ENCODE measurements at places on chromosomes 7 and 10.

DNA sequence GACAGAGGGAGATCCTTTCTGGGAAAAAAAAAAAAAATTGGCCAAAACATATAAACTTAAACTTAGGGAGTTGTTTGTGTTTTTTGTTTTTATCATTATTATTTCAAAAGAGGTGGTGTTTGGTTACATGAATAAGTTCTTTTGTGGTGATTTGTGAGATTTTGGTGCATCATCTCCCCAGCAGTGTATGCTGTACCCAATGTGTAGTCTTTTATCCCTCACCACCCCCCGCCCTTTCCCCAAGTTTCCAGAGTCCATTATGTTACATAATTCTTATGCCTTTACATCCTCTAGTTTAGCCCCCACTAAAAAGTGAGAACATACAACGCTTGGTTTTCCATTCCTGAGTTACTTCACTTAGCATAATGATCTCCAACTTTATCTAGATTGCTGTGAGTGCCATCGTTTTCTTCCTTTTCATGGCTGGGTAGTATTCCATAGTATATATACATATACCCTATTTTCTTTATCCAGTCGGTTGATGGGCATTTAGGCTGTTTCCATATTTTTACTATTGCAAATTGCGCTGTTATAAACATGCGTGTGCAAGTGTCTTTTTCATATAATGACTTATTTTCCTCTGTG is 148.1 kb upstream of the ZNF92 start:
- no peak for DNase-seq

DNA sequence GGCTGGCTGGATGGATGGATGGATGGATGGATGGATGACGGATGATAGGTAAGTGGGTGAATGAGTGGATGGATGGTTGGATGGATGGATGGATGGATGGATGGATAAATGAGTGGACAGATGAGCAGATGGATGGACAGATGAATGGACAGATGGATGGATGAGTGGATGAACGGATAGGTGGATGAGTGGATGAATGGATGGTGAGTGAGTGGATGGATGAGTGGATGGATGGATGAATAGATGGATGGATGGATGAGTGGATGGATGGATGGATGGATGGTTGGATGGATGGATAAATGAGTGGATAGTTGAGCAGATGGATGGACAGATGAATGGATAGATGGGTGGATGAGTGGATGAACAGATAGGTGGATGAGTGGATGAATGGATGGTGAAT is 340.7 kb upstream of the AUTS2 start:
- no peak for DNase-seq

DNA sequence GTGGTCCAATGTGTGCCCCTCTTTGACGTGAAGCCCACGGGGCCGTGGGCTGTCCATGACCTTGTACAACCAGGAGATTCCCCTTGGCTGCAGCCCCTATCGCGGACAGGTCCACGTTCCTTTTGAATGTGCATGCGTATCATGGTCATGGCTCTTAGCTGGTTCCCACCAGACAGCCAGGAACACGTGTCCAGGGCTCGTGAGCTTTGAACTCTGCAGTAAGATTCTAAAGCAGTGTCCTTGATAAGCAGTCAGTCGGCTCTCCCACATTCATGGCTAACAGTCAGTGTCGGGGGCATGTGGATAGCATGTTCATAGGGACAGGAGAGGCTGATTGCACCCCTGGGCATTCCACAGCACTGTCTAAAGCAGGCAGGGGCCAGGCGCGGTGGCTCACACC is 75.9 kb upstream of the SH2B2 start:
- no peak for DNase-seq

DNA sequence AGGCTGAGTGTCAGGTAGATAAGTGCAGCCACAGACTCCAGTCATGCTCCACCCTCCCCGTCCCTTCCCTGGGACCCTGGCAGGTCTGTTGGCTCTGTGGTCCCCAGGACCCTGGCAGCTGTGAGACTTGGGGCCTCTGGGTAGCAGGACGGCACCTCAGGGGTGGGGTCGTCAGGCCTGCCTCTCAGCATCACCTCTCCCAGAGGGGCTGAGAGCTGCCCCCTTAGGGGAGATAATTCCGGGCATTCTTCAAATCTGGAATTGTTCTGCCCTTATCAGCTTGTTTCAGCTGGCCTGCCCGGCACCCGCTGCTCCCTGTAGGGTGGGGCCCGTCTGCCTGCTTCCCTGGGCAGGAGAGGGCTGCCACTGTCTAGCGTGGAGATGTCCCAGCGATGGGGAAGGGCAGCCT is 23.3 kb downstream of the PODXL start:
- no peak for DNase-seq

DNA sequence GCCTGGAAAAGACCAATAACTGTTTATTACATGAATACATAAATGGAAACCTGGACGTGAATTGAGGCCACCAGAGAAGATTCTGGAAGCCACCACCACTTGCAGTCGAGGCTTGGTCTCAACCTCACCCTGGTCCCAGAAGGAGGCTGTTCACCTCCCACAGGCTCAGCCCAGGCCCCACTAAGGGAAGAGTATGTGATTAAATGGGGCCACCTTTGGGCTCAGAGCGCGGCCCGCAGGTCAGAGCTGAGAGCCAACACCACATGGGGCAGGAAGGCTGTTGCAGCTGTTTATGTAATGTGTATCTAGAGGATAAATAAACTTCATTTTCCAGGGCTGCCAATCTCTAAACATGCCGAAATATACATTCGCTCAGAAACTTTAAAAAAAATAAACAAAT is 17.6 kb upstream of the FGFR2 start:
- no peak for DNase-seq

DNA sequence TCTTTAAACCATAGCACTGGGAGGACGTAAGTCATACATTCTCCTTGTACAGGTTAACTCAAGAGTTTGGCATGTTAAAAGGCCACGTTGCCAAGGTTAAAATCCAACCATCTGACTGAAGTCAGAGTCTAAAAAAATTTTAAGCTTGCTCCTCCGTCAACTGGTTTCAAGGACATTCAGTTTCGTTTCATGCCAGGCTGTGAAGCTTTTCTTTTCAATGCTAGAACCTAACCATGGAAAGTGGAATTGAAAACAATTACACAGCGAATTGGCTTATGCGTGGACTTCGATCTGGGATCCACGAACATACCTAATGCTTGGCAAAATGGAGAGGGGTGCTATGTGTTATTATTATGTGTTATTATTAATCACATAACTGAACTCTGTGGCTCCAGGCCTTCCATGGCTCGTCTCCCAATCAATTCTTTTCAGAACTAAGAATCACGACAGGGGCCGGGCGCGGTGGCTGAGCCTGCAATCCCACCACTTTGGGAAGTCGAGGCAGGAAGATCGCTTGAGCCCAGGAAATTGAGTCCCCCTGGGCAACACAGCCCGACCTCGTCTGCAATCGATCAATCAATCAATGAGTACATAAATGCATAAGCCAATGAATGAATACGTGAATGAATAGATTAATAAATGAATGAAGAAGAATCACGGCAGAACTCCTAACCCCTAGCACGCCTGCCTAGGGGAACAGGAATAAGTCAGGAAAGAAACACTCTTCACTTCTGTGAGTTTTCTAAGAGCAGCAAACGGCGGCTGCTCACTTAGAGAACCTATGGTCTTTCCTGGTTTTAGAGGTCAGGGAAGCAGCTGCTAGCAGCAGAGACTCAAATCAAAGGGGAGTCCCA is 733 bp upstream of the ARL5B start:
- no peak for DNase-seq

DNA sequence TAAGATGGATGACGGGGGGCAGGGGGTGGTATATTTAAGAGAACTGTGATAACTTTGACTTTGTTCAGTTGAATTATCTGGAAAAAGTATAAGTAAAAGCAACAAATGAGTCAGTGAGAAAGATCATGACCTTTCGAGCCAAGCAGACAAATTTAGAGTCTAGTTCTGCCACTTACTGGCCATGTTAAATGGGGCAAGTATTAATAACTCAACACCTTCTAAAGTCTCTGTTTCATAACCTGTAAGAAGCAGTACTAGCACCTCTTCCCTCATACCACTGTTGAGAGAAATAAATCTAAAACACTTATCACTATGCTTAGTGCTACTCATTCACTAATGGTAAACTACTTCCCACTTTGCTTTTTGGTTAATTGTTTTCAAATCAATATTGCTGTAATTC is 604.4 kb upstream of the LRRN3 start:
- DNase-seq, result no peak

All from astrocyte of the cerebellum (primary cell).